Tongue (tissue), 3 donors: ENCODE measurements at places on chromosomes 12 and 14. TPM values are rescaled to one million over a fixed set of nuclear protein-coding genes. Genes with fewer than 3 reads are reported as not detected.

Gene GPR137C
- 5.0 TPM for total RNA-seq

Gene RASSF8
- 51.0 TPM for total RNA-seq

Gene SOS2
- total RNA-seq: 58.5 TPM

Gene APOF
- total RNA-seq: not detected

Gene ABCD4
- total RNA-seq: 29.0 TPM

Gene REP15
- total RNA-seq: 3.0 TPM

Gene FAM186B
- 0.82 TPM for total RNA-seq

Gene TAS2R42
- total RNA-seq: not detected

Gene TBX3
- 55.1 TPM for total RNA-seq

Gene CEBPE
- total RNA-seq: not detected

Gene CLECL1
- total RNA-seq: 0.41 TPM

Gene HPD
- 1.0 TPM for total RNA-seq

Gene TWF1
- 51.0 TPM for total RNA-seq

Gene WNT1
- total RNA-seq: not detected

Gene KIF26A
- total RNA-seq: 14.0 TPM

Gene EAPP
- total RNA-seq: 43.0 TPM

Gene PMCH
- not detected for total RNA-seq

Gene CCDC60
- 0.62 TPM for total RNA-seq

Gene OAS1
- 7.8 TPM for total RNA-seq

Gene KRT1
- not detected for total RNA-seq

Gene TPPP2
- not detected for total RNA-seq

Gene OR4E2
- not detected for total RNA-seq

Gene AQP2
- not detected for total RNA-seq

Gene ACSM4
- not detected for total RNA-seq

Gene CBLN3
- 1.3 TPM for total RNA-seq

Gene RDH5
- total RNA-seq: 18.8 TPM

Gene FIGNL2
- total RNA-seq: 0.72 TPM

Gene MMAB
- total RNA-seq: 17.2 TPM
